ENCODE measurements at places on chromosomes 7 and 10. TPM values are rescaled to one million over a fixed set of nuclear protein-coding genes. Genes with fewer than 3 reads are reported as not detected.
A peak's percentile ranks its signal among the peaks of the same experiment; 100 is the strongest.

DNA sequence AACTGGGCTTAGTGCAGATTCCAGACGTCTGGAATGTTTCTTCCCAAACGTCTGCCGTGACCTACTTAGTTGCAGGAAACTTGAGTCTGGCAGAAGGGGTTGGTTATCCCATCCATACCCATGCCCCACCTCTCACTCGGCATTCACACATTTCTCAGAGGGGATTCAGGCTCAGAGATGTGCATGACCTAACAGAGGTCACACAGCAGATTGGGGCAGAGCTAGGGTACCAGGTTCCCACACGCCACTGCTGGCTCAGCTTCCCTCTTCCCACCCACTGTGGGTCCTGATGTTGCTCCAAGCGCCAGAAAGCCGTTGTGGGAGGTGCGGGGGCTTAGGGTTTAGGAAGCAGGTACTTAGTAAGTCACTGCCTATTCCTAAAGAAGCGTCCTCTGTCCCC lies 3.0 kb downstream of the UCMA start:
- no peak for DNase-seq

- no peak for DNase-seq
These were observed 27.3 kb downstream of the MTURN start for GRCh38 chr7:30162133-30162532.

The MMP21 gene
- total RNA-seq, result not detected

The TAS2R41 gene
- total RNA-seq, result not detected

GRCh38 chr7:31284106-31284505 lies 56.4 kb downstream of the NEUROD6 start:
- no peak for DNase-seq

DNA sequence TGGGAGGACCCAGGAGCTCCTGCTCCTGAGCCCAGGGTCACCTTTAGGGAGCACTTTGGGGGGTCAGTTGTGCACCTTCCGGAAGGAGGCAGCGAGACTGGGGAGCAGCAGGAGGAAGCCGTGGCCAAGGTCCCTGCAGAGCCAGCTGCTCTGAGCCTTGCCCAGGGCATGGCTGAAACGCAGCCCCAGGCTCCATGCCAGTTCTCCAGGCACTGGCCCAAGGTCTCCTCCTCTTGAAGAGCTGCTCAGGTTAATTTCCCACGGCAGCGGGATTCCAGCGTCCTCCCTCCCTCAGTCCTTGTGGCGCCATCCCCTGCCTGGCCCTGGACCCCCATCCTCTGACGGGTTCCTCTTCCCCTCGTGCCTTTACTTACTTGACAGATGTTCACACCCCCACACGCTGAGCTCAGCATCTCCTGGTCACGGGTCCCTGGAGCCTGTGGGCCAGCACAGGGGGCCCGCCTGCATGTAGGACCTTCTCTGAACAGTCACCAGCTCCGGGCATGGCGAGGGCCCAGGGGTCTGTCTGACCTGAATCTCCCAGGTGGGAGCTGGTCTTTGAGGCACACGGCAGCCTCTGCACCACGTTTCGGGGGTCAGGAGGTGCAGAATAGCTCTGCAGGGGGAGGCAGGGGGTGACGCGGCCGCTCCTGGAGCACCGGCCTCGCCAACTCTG lies 16.7 kb upstream of the CFAP46 start:
- DNase-seq, result no peak

DNA sequence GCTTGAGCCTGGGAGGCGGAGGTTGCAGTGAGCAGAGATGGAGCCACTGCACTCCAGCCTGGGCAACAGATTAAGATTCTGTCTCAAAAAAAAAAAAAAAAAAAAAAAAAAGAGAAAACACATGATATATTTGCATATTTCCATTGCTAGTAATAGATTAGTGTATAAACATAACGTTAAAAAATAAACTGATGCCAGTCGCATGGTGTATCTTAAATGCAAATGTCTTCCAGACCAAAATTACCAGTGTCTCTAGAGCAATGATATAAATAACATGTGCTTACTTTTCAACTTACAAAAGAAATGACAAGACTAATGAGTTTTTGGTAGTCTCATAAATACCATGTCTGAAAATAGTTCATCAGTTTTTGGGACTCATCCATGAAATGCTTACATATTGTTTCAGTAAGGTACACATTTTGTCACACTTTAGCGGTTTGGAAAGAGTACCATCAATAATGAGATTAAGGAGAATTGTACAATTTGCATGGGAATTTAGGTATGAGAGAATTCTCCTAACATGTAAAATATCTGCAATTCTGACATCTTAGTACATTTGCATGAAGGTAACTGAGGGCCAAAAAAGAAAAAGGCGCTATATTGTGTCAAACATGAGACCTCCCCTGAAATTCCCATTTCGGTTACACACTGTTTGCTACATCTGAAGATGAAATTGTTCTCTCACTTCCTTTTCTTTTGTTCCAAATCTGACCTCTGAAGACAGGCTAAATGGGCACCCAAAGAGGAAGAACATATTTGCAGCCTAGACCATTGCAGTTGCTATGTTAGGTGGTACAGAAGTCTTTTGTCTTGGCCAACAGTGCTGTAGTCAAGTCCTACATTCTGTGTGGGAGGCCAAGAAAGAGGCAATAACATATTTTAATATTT lies 51.5 kb upstream of the PIP4K2A start:
- no peak for DNase-seq

DNA sequence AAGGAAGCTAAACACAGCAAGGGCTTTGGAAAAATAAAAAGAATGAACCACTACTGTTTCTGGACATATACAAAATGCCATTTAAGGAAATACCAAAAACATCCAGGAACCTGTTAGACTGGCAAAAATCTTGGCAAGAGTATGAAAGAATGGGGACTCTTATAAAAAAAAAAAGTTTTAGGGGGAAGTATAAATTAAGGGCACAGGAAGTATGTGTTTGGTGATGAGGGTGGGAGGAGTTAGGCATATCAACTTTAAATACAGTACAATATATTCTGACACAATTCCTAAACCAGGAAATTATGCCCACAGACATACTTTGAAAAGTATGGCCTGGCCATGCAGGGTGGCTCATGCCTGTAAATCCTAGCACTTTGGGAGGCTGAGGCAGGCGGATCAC lies 74.2 kb downstream of the WAPL start:
- DNase-seq, result no peak

The KDM7A gene
- 1.8 TPM for total RNA-seq

DNA sequence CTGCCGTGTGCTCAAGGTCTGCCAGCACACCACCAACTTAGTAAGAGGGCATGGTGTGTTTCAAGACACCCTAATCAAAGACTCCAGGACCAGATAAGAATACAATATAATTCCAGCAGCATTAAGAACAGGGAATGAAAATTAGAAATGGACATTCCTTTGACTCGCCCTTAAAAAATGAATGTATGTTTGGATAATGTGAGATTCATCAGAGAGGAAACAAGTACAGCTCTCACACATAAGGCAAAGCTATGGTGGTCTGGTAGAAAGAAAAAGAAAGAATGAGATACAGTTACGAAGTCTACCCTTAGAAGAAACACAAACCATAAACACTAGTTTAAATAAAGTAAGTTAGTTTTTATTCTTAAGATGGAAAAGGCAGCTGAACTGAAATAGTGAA lies 174.8 kb upstream of the ANK3 start:
- no peak for DNase-seq

DNA sequence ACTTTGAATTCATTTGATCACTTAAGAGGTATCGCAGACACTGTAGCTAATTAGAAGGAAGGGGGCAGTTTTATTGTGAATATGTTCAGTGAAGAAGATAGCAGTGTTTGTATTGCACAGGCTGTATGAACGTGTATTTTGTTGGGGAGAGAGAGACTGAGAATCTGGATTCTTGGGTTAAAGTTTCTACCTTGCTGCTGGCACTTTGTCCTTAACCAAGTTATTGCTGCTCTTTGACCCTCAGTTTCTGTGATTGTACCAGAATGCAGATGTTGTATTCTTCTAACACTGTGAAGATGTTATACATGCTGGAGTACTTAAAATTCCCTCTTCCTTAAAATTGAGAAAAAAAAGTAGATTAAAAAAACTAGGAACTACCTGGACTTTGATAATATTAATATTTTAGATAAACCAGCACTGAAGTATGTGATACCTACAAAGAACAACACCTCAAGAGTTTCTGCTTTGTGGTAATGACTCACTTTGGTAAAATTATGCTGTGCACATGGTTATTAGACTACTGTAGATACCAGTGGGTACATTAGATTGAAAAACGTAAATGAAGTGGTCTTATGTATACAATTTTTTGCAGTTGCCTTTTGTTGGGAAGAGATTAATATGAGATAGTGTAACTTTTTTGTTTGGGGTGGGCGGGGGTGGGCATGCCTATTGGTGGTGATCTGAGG lies 321.3 kb downstream of the AUTS2 start:
- DNase-seq, result no peak

The FEZF1 gene
- not detected for total RNA-seq

The ODAD2 gene
- total RNA-seq, result not detected

DNA sequence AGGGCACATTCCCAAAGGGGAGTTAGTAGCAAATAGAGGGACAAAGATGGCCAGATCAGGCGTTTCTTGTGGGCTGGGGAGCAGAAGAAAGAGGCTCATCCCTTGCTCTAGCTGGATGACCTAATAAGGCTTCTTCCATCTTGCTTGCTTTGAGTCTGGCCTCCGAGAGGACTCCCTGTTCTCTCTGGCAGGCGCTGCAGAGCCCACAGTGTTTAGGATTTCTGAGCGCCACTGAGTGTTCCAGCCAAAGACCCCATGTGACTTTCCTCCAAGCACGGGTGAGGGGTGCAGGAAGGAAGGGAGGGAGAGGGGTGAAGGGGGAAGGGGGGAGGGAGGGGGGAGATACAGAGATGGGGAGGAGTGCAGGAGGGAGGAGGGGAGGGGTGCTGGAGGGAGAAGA lies 203.8 kb upstream of the SVIL start:
- no peak for DNase-seq

GRCh38 chr10:89248-89647 lies 40.2 kb upstream of the TUBB8 start:
- DNase-seq, result no peak

The NEUROG3 gene
- not detected for total RNA-seq

- DNase-seq, result no peak
These were observed 111.6 kb downstream of the PKD1L1 start for GRCh38 chr7:47836503-47837202.

DNA sequence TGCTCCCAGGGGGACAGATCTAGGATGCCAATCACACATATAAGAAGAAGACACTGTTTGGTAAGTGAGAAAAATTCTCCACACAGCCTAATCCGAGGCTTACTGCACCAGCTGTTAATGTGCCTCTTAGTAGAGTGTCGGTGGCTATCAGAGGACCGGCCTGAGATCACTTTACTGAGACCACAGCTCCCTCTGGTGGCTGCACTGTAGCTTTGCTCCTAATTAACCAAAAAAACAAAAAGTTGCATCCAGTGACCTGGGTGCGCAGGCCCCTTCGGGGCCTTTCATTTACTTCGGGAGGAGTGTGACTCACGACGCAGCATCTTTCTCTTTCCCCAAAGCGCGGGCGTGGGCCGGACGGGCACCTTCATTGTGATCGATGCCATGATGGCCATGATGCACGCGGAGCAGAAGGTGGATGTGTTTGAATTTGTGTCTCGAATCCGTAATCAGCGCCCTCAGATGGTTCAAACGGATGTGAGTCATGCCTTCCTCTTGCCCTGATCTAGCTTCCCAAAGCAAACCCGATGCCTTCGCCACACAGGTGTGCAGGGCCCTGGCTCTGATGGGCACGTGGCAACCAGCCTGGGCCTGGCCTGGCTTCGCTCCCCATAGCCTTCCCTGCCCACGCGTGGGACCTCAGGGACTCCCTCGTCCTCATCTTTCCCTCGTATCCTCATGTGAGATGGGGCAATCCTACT lies 56.7 kb downstream of the MKI67 start:
- peak; percentile 42 for DNase-seq

The HPSE2 gene
- not detected for total RNA-seq

The ZNF12 gene
- 37.5 TPM for total RNA-seq

DNA sequence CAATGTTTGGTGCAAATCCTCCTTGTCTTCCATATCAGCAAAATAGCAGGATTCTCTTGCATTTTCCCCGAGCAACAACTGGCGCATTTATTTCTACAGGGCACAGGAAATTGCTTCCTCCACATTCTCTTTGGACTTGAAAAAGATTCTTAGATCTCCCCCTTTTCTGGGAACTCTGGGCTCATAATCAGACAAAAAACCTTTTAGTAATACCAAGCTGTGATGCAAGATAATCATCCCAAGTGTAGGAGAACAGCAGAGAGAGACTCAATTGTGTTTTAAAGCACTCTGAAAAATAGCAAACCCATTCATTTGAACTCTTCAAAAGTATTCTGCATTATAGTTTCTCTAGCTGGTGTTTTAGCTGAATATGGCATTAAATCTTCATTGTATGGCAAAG lies 419.6 kb upstream of the NPVF start:
- no peak for DNase-seq

DNA sequence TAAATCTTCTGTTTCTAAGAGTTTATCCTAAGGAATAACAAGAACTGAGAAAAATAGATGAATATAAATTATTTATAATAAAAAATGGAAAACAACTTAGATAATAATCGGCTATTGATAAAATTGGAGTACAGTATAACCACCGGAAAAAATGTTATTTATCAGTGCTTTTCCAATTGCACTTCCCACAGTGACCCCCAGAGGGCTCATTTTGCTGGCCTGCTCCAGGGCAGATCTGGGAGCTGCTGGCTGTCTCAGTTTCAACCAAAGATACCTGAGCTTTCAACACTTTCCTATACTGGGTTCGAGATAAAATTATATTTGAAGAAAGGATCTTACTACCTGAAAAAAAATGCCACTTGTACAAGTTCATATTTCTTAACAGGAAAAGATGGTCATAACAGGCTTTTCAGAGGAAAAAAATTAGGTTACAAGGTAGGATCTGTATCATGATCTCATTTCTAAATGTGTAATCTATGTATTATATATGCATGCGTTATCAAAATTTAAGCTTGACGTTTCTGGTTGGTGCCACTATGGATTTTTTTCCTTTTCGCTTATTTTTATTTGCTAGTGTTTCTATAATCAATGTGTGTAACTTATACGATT lies 165.7 kb downstream of the NPSR1 start:
- peak; percentile 66 for DNase-seq

The ZKSCAN5 gene
- 13.2 TPM for total RNA-seq

GRCh38 chr7:117024811-117025210 lies 71.5 kb downstream of the ST7 start:
- no peak for DNase-seq

The RSPH10B2 gene
- total RNA-seq, result 0.76 TPM
